ENCODE measurements at places on chromosomes 2 and 18. TPM values are rescaled to one million over a fixed set of nuclear protein-coding genes. Genes with fewer than 3 reads are reported as not detected.

The GCG gene
- not detected for polyA plus RNA-seq

The RABL2A gene
- polyA plus RNA-seq = 15.4 TPM

The PPP1R1C gene
- not detected for polyA plus RNA-seq

The RNU2-63P gene
- polyA plus RNA-seq = 94.7 TPM

The RGPD4 gene
- polyA plus RNA-seq = not detected

The CIB4 gene
- not detected for polyA plus RNA-seq

The STPG4 gene
- 0.66 TPM for polyA plus RNA-seq

The RAD51AP2 gene
- polyA plus RNA-seq = not detected

The IL1R2 gene
- not detected for polyA plus RNA-seq

The FAM237A gene
- polyA plus RNA-seq = not detected

The STK16 gene
- polyA plus RNA-seq = 14.7 TPM

The XDH gene
- polyA plus RNA-seq = not detected

GRCh38 chr2:85330839-85331636 lies 3.2 kb upstream of the TGOLN2 start:
- DNase-seq = no peak

GRCh38 chr2:6068429-6068828 lies 376.2 kb downstream of the SOX11 start:
- no peak for DNase-seq

DNA sequence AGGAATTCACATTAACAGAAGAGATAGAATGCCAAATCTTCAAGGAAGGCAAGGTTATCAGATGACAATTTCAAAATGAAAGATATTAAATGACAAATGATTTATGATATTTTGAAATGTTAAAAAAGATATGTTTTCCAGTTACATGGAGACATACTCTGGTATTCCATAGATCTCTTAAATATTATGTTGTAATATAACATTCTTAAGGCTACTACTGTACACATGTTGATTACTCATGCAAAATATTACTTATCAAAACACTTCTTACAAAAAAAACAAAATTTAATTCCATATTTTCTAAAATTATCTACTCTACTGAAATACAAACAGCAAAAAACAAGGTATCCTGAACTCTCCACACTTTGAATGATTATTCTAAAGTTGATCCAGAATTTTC lies 22.9 kb downstream of the RTTN start:
- no peak for DNase-seq

GRCh38 chr2:68431316-68431972 lies 35.6 kb downstream of the FBXO48 start:
- no peak for DNase-seq

- DNase-seq = no peak
These were observed 79.2 kb downstream of the LAMA1 start for GRCh38 chr18:7038330-7038851.

GRCh38 chr2:233098618-233099017 lies 38.5 kb downstream of the INPP5D start:
- no peak for DNase-seq

DNA sequence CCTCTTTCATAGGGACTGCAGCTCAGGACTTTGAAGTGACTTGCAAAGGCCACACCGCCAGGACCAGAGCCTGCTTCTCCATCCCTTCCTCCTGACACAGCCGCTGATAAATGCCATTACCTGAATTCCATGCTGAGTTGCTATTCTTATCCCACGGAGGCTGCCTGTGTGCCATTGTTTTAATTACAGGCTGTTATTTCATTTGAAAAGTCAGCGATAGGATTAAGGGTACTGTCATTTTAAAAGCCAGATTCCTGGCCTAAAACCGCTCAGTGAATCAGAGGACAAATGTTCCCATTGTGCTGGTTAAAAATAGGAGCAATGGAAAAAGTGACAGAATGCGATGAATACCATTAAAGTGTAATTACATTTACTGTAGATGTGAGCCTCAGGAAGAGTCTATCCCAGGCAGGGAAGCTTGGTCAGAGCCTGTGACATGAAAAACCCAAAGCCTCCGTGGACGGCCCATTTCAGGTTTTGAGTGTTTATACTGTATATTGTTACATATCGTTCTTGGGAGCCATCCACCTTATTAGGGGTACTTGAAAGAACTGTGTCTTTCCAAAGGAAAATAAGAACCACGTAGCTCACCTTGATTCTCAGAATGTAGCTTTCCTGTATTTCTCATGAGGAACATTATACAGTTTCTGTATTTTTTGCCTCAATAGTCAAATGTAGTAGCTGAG lies 41.3 kb downstream of the PDCL3 start:
- DNase-seq = no peak

DNA sequence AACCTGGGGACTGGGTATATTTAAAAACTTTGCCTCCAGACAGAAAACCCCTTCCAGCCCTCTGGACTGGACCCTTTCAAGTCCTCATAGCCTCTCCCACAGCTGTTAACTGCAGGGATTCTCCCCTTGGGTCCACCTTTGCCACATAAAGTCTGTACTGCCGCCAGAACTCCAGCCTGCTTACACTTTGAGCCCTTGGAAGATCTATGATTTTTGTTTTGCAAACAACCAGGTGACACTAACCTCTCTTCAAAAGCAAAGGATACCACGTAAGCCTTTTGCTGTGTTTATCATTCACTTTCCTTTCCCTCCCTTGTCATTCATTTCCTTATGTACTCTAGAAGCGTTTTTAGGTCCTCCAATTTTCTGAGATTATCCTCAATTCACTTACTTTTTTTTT lies 4.1 kb upstream of the AGXT start:
- no peak for DNase-seq

DNA sequence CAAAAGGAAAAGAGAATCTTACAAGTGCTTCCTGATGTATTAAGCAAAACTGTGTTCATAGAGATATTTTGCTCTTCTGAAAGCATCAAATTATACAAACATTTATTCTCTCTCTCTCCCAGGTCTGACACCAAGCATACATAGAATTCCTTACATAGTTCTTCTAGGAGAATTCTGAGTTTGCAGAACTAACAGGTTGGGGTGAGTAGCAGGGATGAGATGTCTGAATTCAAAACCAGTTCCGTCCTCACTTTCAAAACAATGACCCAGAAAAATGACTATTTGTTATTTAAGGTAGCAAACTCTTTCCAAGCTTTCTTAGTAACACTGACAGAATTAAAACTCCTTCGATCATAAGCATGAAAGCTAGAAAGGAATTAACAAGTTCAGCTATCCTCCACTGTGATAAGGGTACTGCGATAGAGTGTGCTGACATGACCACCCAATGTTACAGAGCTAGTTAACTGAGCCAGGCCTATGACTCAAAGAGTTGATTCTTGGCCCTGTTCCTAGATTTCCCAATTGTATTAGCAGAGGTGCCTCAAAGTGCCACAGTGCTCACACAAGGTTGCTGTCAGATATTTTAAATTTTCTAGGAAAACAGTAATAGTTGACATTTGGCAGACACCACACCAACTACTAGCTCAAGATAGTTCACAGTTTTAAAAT lies 85.8 kb upstream of the SETBP1 start:
- no peak for DNase-seq

DNA sequence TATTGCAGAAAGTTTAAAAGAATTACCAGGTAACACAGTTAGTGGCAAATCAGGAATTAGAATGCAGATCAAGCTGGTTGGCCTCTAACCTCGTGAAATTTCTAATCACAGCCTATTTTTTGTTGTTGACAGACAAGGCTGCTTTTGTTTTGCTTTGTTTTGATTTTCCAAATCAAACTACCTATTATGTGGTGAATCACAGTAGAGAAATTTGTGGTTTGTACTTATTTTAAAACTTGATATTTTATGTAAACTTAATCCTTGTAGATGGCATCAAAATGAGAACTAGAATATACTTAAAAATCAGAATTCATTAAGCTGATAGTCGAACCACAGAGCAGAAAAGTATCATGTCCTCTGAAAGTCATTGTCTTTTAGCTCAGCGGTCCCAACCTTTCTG lies 258.1 kb downstream of the CTNNA2 start:
- DNase-seq = no peak

- DNase-seq = no peak
These were observed 13.4 kb downstream of the DOK1 start for GRCh38 chr2:74567881-74568280.

- DNase-seq = no peak
These were observed 165.0 kb upstream of the CCDC68 start for GRCh38 chr18:55124078-55124763.

GRCh38 chr2:162636206-162636728 lies 202.3 kb downstream of the KCNH7 start:
- no peak for DNase-seq

DNA sequence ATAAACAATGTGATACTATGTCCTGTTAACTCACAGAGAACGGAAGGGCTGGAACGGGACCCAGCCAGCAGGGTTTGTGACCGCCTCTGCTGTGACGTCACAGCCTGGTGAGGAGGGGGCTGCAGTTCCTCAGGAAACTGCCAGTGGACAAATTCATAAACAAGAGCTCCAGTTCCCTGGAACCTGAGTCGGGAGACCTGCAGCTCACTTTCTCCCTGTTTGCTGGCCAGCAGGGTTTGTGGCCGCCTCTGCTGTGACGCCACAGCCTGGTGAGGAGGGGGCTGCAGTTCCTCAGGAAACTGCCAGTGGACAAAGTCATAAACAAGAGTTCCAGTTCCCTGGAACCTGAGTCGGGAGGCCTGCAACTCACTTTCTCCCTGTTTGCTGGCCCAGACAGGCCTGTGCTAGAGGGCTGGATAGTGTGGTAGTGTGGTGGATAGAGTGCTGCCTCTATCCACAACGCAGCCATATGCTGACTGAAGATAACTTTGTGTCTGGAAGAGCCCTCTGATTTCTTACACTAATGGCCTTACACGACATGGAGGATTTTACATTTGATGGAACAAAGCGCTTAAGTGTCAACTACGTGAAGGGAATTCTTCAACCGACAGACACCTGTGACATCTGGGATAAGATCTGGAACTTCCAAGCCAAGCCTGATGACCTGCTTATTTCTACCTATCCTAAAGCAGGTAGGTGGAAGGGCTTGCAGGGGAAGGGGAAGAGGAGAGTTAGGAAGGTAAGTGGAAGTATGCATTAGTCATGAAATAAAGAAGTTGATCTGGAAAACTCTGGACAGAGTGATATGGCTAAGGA lies at the start of gene SULT1C4:
Gene SULT1C4 (plus strand): TSS at position 140 of the 816 bp plus-strand sequence. CDS start 384 bp downstream, at position 524.
- no peak for DNase-seq

- DNase-seq = no peak
These were observed 131.2 kb upstream of the TTC27 start for GRCh38 chr2:32496662-32497061.

GRCh38 chr2:112529757-112530156 lies 12.5 kb upstream of the POLR1B start:
- no peak for DNase-seq

- DNase-seq = no peak
These were observed 14.5 kb downstream of the ATG16L1 start for GRCh38 chr2:233265899-233266431.

DNA sequence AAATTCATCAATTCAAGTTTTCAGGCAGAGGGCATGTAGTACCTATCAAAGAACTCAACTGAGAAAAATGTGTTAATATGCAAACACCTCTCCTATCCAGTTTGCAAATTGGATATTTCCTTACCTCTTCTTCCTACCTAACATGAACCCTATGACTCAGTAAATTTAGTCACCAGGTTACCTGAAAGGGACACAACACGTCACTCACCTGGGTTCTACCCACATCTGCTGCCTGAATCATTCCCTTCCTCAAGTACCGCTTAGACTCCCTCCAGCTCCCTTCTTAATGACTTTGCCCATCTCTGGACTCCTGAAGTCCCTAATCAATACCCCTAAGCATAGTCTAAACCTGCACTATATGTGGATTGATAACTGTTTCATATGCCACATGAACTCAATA lies 10.4 kb downstream of the ANKRD44 start:
- no peak for DNase-seq

- no peak for DNase-seq
These were observed 4.3 kb downstream of the ZFAND2B start for GRCh38 chr2:219210886-219211362.

DNA sequence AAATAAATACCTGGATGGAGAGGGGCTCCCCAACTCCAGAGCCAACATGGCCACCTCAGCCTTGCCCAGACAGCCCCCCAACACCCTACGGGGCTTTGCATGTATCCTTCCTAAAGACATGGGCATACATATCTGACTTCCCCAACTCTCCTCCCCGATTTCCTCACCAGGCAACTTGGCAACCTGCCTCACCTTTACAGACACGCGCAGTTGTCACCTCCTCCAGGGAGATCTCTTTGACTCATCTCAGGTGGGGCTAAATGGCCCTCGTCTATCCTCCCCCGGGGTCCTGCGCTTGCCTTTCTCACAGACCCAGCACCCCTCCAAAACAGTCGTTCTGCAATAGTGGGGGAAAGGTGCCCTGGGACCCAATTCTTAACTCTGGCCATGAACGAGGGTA lies 10.6 kb upstream of the BIN1 start:
- no peak for DNase-seq

- DNase-seq = no peak
These were observed 7.3 kb downstream of the INSIG2 start for GRCh38 chr2:118095610-118096009.

DNA sequence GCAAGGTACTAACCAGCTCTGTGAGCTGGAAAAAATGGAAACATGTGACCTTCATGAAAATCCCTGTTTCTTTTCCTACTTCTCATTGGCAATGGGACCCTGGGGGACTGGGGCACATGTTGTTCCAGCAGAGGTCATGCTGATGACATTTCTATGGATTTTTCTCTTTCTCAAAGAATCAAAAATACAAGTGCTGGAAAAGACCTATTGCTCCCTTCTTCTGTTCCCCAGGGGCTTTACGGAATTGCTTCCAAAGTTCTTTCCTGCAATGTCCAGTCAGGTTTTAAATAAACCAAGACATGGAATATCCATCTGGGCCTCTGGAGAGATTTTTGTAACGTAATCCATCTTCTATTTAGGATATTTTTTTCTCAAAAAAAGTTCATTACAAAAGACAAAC lies 1006.1 kb upstream of the CELF4 start:
- DNase-seq = no peak

GRCh38 chr2:172084395-172084644 lies 987 bp upstream of the DLX1 start:
- no peak for DNase-seq

- no peak for DNase-seq
These were observed 18.4 kb upstream of the TMEM17 start for GRCh38 chr2:62524293-62524941.

GRCh38 chr2:139992078-139992477 lies 1211.9 kb upstream of the NXPH2 start:
- no peak for DNase-seq

DNA sequence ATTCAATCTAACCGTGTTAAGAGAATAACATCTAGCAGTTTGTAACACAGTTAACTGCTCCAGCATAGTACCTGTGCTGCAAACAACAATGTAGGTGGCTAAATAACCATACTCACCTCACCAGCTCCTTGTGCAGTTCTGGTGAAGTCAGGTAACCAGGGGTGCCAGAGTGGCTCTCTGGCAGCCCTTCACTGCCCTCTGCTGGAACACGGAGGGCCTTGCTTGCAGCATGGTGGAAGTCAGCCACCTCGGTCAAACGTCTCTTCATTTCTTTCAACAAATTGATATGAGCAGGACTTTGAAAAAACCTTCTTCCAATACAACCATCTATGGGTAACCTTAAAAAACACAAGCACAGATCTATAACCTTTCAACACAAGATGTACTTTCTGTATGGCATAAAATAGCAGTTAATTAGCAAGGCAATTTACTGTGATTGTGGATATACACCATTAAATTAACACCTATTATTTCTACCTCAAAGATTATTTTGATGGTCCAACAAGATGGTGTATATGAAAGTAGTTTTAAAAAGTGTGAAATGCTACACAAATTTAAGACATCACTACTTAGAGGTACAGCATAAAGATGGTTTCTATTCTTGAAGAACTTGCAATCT lies 56.6 kb downstream of the EPG5 start:
- DNase-seq = peak; percentile 21

Data from naive B cell (primary cell).